ENCODE measurements at places on chromosomes 7 and 10.

- DNase-seq, result no peak
Observed at GRCh38 chr7:106659166-106659962, 1.6 kb downstream of the CCDC71L start.

GRCh38 chr10:84179059-84179710 is 5.6 kb downstream of the GPR15LG start:
- DNase-seq, result peak; percentile 55

GRCh38 chr10:9670911-9671310 is 1346.8 kb upstream of the CELF2 start:
- no peak for DNase-seq

- DNase-seq, result no peak
Observed at GRCh38 chr7:106535234-106535932, 125.6 kb downstream of the CCDC71L start.

DNA sequence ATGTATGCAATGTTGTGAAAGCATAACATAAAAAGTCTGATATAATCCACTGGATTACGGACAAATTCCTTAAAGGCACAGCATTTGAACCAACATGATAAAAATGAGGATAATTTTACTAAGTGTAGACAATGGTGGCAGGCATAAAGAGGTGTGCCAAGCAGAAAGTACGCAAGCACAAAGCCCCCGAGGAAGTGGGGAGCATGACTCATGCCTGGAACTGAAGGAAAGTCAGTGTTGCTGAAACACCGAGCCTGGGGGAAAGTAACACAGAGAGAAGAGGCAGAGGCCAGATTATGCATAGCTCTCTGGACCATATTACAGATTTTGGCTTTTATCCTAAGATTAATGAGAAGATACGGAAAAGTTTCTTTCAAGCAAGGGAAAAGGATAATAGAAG is 490.0 kb upstream of the PHF14 start:
- DNase-seq, result no peak

Measured in mesenteric fat pad (tissue), 1 donor.